ENCODE measurements at places on chromosomes 11 and 22. TPM values are rescaled to one million over a fixed set of nuclear protein-coding genes. Genes with fewer than 3 reads are reported as not detected.

DNA sequence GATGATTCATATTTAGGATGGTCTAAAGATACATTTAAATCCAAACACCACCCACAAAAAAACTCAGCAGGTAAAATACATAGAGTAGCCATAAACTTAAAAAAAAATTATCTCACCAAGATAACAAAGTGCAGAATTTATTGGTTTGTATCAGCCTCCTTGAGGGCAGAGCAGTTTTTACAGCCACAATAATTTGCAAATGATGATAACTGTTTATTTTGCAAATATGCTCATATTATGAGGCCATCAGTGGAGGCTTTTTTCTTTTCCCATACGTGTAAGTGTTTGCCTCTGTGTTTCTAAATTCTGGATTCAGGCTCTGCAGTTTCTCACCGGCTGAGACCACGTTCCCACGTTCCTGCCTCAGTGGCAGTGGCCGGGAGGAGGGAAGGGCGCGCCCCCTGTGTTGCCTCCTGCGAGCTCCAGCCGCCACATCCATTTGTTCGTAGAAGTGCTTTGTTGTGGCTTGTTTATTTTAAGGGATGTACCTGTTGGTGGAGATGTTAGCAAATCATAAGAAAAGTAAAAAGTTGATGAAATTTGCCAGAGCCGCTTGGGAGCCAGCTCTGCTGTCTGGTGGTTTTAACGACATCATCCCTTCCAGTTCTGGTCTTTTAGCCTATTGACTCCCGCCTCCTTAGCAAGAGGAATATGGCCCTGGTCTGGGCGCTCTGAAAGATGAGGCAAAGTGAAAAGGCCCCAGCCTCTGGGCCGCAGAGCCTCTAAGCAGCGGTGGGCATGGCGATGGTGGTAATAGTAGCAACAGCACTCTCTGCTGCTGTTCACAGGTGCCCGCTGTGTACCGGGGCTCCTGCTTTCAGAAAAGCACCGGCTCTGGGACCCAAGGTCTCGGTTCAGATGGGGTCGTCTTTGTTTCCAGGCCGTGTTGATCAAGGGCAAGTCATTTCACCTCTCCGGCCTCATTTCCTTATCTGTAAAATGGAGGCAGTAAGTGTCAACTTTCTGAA, 66.7 kb upstream of the PPARA start:
- no peak for DNase-seq

GRCh38 chr11:2140411-2141400, 1.5 kb upstream of the IGF2 start:
- DNase-seq, result no peak

DNA sequence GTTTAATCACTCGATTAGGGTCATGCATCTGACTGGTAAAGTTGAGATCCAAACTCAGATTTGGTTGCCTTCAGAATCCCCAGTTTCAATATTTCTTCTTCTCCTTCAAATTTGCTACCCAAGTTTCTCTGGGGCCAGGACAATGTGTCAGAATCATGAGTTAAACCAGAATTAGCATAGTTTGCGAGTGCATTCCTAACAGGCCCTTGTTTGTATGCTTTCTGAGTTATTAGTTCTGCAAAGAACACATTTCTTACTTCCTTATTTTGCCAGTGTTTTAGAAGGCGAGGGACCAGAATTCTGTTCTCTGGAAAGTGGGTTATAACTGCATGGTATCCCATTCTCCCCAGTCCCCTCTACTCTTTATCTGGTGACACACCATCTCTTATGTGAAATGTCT, 112.0 kb downstream of the ARL14EP start:
- no peak for DNase-seq

DNA sequence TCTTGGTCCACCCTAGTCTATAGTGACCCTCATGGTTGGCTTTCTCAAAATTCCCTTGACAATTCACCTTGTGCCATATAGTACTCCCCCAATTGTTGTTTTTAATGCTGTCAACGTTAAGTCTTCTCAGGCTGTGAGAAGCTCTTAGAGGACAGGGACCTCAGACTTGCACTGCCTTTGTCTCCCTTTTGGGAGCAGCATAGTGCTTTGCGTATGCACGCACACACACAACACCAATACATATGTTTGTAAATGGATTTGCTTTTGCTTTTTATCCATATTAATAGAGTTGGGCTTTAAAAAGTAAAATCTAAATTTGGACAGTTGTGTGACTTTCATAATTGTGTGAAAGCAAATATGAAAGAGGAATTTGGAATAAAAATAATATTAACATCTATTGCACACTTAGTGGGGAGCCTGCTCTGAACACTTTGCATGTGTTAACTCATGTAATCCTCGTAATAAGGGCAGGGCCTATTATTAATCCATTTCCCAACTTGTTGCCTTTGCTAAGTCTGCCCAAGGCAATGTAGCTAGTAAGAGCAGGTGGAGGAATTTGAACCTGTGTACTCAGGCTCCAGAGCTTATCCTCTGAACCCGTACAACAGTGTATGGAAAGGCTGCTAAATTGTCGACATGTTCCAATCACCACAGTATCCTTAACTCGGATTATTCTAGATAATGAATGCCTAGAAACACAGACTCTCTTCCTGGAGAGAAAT, 257.7 kb upstream of the NARS2 start:
- DNase-seq, result no peak

The OLFML1 gene
- polyA plus RNA-seq, result 0.39 TPM

DNA sequence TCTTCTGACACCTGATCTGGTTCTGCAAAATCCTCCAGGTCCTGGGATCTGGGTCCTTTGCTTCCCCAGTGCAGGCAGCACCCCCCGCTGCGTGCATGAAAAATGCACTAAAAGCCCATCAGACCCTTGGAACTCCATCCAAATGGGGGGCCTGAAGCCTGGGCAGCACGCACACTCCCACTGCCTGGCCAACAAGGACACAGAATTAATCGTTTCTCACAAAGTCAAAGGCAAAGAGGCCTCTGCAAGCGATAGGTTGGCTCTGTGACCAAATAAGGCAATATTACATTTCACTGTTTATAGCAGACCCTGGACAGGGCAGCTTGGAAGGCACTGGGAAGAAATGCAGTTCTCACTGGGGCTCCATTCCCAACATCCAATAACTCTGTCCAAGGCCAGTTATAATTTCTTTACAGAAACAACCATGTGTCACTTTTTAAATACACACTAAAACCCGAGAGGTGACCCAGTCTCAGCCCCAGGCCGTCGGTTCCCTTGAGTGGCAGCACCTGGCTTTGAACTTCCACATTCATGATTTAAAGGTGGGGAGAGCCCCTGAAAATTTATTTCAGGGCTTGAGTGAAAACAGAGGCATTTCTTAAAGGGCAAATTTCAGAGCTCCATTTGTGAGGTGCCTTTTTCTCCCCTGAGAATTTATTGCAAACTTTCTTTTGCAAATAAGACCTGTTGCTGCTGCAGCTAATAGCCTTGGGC, 114.4 kb upstream of the ANO1 start:
- no peak for DNase-seq

The RPUSD4 gene
- 20.5 TPM for polyA plus RNA-seq

DNA sequence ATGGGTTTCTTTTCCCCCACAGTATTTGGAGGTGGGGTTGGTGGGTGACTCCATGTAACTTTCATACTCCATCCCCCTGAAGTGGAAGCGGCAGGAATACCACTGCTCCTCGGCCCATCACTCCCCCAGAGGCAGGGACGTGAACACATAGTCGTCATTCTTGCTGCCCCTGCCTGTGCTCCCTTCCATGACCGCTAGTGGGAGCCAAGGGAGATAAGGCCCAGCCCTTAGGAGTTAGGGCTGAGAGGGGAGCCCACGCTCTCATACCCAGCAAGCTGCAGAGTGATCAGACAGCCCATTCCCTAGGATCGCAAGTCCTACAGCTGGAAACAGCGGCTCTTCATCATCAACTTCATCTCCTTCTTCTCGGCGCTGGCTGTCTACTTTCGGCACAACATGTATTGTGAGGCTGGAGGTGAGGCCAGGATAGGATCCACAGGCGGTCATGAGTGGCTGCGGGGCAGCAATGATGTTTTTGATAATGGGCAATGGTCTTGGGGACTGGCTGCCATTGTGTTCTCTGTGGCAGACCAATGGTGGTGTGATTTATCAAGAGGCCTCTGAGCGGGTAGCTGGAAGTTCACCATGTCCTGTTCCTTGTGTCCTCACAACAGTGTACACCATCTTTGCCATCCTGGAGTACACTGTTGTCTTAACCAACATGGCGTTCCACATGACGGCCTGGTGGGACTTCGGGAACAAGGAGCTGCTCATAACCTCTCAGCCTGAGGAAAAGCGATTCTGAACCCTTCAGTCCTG, 15.9 kb downstream of the RHOG start:
- no peak for DNase-seq

DNA sequence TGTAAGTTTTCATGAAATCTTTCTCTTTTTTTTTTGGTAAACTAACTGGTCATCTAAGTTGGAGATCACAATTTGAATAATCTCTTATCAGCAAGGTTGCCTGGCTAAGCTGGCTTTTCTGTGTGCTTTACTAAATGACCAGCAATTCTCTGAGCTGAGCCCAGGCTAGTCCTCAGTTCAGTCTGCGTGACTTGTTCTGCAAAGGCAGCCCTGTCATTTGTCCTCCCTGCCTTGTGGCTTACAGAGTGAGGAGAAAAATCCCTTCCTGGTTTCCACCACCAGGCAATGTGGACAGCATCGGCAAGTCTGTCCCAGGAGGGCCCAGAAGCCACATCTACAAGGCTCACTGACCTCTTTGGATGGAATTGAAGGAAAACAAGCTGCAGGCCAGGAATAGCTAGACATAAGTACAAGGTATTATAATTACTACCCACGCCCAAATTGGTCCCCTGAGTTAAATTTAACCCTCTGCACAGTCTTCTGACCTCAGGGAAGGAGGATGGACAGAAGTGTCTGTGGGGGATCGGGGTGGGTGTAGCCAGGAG, 108.6 kb downstream of the SCN3B start:
- no peak for DNase-seq

The OR5W2 gene
- not detected for polyA plus RNA-seq

GRCh38 chr22:25397616-25398015, 166.9 kb upstream of the GRK3 start:
- DNase-seq, result no peak

- no peak for DNase-seq
Measured at GRCh38 chr22:49959782-49960158, 802 bp upstream of the PIM3 start.

- DNase-seq, result no peak
Measured at GRCh38 chr11:111731821-111732220, 34.4 kb downstream of the PPP2R1B start.

The C11orf42 gene
- polyA plus RNA-seq, result not detected

The SCN4B gene
- polyA plus RNA-seq, result 1.3 TPM

DNA sequence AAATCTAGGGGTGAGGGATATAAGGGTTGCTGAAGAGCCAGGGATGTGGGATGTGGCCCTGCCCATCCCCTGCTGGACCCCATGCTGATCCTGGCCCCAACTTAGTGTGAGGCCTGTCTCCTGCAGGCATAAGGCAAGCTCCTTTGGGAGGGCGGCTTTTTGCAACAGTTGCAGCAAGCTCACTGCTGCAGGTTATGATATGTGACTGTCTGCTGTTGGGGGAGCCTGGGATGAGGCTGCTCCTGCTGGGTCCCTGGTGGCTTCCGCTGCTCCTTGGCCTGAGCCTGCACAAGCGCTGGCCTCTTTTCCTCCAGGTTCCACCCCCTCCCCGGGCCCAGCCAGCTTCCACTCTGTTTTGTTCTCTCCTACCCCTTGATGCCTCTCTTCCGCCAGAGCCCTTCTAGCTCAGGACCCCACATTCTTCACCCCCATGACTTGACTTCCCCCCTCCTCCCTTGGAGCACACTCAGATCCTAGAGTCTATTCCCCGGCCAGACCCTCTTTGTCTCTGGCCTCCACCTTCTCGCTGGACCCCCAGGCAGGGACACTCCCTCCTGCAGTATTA, 35.0 kb upstream of the SYT13 start:
- no peak for DNase-seq

- no peak for DNase-seq
Measured at GRCh38 chr22:30609260-30610185, 2.5 kb downstream of the TCN2 start.

Data from thymus (tissue), 14 donors.